ENCODE measurements at places on chromosomes 13 and 19.

DNA sequence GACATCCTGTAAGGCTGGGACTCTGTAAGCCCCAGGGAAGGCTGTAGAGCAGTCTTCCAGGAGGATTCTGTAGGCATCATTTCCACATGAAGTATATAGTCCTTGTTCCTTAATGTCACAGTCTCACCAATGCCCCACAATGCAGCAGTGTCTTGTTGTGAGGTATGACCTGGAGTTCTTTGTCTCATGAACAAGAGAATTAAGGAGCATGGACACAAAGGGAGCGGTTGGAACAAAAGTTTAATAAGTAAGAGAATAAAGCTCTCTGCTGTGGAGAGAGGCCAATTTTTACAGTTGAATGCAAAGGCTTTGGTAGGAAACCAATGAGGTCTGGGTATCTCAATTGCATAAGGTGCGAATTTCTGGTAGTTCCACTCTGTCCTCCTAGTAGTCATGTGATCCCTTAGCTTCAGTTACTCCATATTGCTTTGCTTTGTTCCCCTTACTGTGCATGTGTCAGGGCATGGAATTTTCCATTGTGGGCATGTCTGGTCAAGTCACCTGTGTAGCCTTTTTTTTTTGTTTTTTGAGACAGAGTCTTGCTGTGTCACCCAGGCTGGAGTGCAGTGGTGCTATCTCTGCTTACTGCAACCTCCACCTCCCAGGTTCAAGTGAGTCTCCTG is 124.3 kb upstream of the TMTC4 start:
- no peak for DNase-seq

- DNase-seq = peak; percentile 77
Observed at GRCh38 chr13:98565726-98566565, 11.0 kb downstream of the STK24 start.

DNA sequence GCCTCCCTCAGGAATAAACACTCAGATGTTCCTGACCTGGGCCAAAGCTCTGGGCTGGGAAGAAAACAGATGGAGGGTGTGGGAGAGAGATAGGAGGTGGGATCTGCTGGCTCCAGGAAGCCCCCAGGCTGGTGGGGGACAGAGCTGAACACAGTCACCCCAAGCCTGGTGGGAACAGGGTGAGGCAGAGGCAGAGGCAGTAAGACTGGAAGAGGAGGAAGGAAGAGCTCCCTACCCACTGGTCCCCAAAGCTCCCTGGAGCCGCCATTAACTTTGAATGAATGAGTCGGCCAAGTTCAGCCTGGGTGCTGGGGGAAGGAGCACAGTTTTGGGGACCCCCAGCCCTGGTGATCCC is 801 bp upstream of the KCNN1 start:
- DNase-seq = no peak

DNA sequence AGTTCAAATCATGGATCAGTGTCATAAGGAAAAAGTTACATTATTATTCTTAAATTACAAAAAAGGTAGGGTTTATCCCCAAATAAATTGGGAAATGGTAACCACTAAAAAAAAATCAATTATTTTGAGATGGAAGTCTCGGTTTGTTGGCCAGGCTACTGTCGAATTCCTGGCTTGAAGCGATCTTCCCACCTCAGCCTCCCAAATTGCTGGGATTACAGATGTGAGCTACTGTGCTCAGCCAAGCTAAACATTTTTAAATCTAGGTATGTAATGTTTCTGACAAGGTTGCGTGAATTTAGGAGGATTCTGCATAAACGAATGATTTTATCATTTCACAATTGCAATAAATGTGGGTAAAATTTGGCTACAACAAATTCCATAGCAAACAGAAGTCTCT is 2.0 kb downstream of the NAA16 start:
- DNase-seq = no peak

DNA sequence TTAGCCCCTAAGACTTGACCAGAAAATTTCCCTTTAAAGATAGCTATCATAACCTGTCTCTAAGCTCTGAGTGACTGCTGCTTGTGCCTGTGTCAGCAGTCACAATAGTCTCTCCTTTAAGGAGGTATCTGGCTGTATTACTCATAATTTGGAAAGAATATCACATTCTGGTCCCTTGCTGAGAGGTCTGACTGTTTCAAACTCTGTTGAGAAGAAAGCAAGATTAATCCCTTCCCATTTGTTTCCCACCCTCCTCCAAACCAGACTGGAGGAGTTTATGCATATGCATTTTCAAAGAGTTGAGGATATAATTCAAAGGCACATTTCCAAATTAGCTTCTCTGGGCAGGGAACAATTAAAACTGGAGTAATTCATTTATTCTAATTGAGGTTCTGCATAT is 2.3 kb downstream of the HTR2A start:
- no peak for DNase-seq

GRCh38 chr19:56671613-56671994 is at the start of gene ZNF835:
Gene ZNF835 (minus strand): TSS chr19:56671757. CDS start chr19:56665198, 6,559 bp downstream.
- peak; percentile 87 for DNase-seq

DNA sequence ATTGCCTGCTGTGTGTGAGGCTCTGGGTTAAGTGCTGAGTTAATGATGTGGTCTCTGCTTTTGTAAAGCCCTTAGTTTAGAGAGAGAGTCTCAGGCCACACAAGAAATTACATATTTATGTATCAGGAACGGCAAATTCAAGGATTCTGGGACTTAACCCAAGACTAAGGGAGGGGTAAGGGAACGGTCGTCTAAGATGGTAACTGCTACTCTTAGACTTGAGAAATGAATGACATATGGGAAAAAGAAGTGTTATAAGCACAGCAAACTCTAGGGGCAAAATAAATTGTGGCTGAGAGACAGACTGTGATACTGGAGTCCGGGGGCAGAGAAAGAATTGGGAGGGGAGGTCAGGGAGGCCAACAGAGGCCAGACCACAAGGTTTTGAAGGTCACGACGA is 10.2 kb downstream of the VSIG10L start:
- DNase-seq = no peak
